Thymus (tissue), 14 donors: ENCODE measurements at places on chromosomes 4 and X. TPM values are rescaled to one million over a fixed set of nuclear protein-coding genes. Genes with fewer than 3 reads are reported as not detected.

The TXLNG gene
- 12.6 TPM for polyA plus RNA-seq

The GAGE13 gene
- not detected for polyA plus RNA-seq

The PAGE5 gene
- 0.32 TPM for polyA plus RNA-seq

The TMPRSS11A gene
- 0.91 TPM for polyA plus RNA-seq

The BCORL1 gene
- 2.0 TPM for polyA plus RNA-seq

The SLC6A8 gene
- polyA plus RNA-seq, result 18.2 TPM

The SLC26A1 gene
- 0.41 TPM for polyA plus RNA-seq

The SMIM10L2A gene
- 0.55 TPM for polyA plus RNA-seq

The SHROOM3 gene
- polyA plus RNA-seq, result 1.2 TPM

The SPCS3 gene
- polyA plus RNA-seq, result 43.6 TPM

The TMEM271 gene
- 0.02 TPM for polyA plus RNA-seq

The ZRSR2 gene
- 30.0 TPM for polyA plus RNA-seq

The TRIM2 gene
- polyA plus RNA-seq, result 5.3 TPM

GRCh38 chrX:78653118-78653822 lies 5.9 kb downstream of the RTL3 start:
- no peak for DNase-seq

DNA sequence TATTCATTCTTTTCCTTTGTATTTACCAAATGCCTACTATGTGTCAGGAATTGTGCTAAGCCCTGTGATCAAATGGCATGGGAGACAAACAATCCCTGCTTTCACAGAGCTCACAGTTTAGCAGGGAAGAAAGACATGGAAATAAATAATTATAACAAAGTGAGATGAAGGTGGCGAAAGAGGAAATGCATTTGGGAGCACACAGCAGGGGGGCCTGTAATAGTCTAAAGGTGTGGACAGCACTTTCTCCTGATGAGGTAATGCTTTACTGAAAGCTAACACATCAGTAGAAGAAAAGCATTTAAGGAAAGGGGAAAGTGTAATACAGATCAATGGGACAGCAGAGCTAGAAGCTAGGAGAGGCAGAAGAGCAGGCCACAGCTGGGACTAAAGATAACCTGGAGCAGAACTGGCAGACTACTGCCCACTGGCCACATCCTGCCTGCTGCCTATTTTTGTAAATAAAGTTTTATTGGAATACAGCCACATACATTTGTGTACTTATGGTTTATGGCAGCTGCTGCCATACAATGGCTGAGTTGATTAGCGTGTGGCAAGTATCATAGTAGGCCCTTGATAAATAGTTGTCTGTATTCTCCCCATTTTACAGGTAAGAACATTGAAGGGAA lies 67.1 kb upstream of the TAPT1 start:
- no peak for DNase-seq

GRCh38 chr4:115711575-115711974 lies 598.2 kb upstream of the NDST4 start:
- DNase-seq, result no peak

- DNase-seq, result no peak
Observed at GRCh38 chr4:160546201-160546600, 1443.3 kb downstream of the RAPGEF2 start.

DNA sequence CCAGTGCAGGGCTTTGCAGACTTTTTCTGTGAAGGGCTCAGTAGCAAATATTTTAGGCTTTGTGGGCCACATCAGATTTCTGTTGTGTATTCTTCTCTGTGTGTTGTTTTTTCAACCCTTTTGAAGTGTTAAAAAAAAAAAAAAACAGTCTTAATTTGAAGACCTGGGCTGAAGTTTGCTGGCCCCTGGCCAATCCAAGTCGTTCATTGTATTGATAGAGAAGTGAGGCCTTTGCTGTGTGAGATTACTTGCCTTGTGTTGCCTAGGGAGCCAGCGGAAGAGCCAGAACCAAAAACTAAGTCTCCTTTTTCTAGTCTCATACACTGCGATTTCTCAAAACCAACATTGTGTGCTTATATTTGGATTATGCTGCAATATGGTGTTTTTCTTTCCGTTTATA lies 46.9 kb downstream of the MTM1 start:
- DNase-seq, result no peak

DNA sequence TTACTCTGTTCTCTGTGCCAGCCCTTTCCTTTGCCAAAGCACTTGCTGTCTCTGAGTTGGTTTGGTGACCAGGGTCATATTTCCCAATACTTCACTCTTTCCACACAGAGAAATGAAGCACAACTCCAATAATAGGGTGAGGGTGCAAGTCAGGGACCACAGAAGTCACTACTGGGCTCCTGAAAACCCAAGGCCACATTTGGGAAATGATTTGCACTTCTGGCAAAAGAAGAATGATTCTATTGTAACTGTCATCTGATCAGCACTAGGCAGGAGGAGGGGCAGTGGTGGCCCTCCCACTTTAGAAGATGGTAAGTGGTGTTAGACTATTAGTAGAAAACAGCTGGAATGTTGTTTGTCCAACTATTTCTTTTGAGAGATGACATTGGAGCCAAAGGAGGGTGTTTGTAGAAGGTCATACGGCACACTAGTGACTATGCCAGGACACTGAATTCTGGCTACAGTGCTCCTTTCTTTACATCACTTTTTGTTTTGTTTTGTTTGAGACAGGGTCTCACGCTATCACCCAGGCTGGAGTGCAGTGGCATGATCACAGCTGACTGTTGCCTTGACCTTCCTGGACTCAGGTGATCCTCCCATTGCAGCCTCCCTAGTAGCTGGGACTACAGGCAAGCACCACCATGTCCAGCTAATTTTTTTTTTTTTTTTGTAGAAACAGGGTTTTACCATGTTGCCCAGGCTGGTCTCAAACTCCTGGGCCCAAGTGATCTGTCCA lies 10.8 kb upstream of the HADH start:
- DNase-seq, result no peak

DNA sequence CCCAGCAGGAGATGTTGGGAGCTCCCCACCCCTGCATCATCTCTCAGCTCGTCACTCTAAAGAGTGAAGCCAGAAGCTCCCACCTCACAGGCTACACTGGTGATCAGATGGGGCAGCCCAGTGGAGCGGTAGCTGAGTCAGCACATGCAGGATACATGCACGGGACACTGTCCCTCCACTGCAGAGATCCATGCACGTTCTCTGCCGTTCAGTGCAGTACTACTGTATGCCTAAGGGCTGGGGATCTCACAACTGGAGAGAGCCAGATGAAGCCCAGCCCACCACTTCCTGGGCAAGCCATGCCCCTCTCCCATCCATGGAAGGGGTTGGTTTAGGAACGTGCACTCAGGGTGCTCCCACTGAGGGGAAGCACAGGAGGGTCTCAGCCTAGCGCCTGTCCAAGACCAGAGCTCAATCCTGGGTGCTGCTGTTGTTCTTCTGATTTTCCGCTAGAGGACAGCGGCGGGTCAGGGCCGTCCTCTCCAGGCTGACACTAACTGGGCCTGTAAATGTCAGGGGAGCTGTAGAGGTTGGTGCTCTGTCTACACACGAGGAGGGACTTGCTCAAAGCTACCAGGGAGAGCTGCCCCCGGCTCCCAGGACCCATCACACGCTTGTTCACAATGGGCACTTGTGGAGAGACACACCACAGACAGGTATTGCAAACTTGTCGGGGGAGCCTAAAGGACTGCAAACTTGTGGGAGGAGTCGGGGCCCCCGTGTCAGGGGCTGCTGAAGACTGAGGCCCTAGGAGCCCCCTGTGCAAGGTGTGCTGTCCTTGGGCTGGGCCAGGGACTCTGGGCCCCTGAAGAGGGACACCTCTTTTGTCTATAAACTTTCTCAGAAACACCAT lies 18.2 kb upstream of the ABLIM2 start:
- DNase-seq, result peak; percentile 79

DNA sequence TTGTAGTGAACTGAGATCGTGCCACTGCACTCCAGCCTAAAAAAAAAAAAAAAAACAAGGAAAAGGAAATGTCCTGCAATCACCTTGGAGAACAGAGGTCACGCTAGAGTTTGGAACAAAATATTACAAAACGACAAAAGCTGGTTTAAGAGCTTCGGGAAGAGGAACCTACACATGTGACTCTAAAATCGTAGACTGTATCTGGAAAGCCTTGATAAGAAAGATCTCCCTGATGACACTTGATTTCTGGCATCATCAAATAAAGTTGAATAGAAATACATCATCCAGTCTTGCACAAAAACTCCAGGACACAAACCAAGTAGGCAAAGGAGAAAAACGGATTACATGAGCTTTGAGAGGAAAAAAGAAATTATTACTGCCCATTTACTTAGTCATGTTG lies 31.1 kb upstream of the DOCK11 start:
- DNase-seq, result no peak

GRCh38 chr4:29375716-29376115 lies 1344.5 kb upstream of the PCDH7 start:
- DNase-seq, result no peak

GRCh38 chr4:57023104-57023503 lies 44.4 kb downstream of the POLR2B start:
- no peak for DNase-seq

DNA sequence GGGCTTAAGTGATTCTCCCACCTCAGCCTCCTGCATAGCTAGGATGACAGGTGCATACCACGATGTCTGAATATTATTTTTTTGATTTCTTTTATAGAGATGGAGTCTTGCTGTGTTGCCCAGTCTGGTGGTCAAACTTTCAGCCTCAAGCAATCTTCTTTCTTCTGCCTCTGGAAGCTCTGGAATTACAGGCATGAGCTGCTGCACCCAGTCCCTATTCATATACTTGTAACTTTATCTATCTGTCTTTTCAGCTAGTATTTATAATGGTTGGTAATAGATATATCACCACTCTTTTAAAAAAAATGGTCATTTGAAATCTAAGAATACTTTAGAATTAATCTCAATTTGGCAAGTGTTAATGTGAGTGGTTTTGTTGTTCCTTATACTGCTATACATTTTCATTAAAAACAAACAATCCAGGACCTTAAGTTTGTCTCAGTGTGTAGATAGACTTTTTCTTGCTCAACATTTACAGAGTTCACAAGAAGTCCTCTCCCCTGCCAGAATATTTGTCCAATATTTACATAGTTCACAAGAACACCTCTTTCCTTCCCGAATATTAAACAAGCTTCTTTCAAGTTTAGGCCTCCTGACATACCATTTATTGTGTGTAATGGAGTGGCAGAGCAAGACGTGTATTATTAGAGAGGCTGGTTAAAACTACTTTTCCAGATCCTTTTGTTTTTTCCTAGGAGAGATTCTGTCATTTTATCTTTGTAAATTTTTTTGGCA lies 1197.4 kb upstream of the ADGRL3 start:
- no peak for DNase-seq

DNA sequence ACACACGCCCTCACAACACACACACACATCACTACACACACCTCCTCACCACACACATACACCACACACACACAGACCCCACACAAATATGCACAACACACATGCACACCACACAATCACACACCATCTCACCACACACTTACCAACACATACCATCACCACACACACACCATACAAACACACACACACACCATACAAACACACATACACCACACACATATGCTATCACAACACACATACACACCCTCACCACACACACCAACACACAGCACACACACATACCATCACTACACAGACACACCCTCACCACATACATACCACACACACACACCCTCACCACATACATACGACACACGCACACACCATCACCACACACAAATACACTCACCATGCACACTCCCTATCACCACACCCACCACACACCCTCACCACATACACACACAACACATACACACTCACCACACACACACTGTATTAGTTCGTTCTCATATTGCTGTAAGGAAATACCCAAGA lies 107.0 kb downstream of the DCTD start:
- DNase-seq, result no peak

- DNase-seq, result no peak
Observed at GRCh38 chr4:171430495-171430894, 382.7 kb upstream of the GALNTL6 start.

DNA sequence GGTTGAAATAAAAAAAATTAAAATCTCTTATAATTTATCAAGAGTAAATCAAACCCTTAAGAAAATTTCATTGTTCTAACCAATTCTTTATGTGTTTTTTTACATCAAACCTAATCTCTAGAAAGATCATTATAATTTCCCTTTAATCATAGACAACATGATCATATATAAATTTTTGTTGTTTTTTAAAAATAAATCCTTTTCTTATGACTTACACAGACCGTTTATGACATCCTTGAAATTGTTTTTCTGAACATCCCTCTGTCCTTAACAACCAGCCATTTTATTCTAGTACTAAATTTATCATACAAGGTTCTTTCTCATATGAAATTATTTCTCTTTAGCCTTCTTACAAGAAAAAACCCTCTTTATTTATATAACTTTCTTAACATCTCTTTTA lies 62.7 kb upstream of the GABRE start:
- no peak for DNase-seq

DNA sequence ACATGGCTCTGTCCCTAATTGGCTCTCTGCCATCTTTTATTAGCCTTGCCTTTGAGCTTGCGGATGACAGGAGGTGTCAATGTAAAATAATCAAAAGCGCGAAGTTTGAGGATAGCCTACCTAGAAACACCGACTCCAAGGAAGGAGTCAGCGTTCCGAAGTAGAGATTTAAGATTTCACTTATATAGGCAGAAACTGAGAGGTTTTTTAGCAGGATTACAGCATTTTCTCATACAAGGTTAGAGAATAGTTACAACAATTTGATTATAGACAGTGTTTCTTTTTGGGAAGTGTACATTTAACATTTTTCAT lies 499 bp upstream of the NFXL1 start:
- DNase-seq, result no peak

DNA sequence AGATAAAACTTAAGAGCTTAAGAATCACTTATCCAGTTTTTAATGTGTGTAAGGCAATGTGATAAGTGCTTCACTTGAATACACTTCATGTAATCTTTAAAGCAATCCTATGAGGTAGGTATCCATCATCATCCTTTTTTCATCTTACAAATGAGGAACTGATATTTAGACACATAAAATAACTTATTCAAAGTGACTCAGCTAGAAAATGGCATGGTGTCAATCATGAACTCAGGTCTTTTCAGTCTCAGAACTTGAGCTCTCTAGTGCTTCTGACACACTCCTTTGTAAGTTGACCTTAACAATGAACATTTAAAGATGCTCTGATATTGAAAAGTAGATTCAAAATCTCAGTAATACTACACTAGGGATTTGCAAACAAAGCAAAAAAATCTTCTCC lies 224.8 kb upstream of the TEX13C start:
- no peak for DNase-seq
